Fibroblast of skin of left quadriceps (primary cell): ENCODE measurements at places on chromosomes 7 and 10.

GRCh38 chr10:19967981-19968380 lies 151.7 kb downstream of the PLXDC2 start:
- no peak for DNase-seq

DNA sequence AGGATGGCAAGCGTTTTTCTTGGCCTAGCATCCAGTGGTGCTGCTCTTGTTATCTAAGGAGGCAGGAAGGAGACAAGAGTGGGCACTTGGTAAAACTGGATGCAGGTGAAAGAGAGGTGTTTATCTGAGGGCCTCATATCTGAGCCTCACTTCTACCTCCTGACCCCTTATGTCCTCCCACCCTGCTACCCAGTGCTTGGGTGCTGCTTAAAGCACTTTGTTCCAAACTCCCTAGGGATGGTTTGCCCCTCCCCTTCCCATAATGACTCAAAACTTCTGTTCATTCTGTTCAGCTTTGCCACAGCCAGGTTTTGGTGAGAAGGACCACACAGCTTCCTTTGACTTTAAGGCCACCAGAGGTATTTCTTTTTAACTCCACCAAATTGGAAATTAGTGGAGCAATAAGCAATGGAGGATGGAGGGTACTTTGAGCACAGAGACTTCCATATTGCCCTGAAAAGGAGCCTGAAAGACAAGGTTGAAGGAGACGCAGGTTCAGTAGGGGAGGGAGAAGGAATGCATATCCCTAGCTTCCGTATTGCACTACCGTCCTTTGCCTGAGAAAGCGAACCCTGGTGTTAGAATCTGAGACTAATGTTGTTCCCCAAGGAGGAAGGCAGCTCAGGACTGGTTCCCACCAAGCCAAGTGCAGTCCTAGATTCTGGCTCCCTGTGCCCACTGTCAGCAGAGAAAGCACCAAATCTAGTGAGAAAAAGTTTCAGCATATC lies 30.1 kb downstream of the ENTPD1 start:
- DNase-seq: no peak

GRCh38 chr10:66329147-66329546 lies 596.7 kb upstream of the LRRTM3 start:
- DNase-seq: no peak

GRCh38 chr7:81684033-81684432 lies 85.8 kb downstream of the HGF start:
- DNase-seq: no peak

DNA sequence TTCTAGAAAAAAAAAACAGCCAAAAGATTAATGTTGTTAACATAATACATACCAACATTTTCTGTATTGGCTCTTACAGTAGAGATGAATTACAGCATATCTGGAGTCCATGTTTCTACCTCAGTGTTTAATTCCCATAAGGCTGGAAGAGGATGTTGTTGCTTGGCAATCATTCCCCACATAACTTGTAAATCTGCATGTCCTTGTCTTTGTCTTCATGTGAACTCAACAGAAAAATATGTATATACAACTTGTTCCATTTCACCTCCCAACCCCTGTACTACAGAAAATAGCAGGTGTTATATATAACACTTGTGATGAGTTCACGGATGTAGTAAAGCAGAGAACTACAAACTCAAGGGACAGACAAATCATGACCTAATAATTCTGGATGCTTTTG lies 160.9 kb upstream of the SEMA3C start:
- DNase-seq: peak; percentile 39
